ENCODE measurements at places on chromosomes 5 and 9.

DNA sequence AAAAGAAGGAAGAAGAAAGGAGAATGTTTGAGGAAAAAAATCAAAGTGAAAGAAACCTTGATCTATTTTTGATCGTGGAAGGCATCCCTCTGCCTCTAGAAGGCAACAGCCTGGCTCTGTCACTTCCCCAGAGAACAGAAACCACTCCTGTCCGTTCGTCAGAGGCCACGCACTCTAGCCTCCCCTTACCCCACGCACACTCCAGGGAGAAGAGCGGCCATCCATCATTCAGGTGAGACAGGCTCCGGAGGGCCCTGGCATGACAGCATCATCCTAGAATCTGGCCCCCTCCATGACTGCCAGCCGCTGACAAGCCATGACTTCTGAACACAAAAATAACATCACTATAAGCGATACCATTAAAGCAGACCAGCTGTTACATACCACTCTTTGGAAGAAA lies 135.8 kb downstream of the ROR2 start:
- no peak for DNase-seq

GRCh38 chr9:111926421-111926875 lies 29.8 kb downstream of the UGCG start:
- DNase-seq, result peak; percentile 12

GRCh38 chr9:109452761-109453160 lies 45.3 kb downstream of the PTPN3 start:
- DNase-seq, result no peak

DNA sequence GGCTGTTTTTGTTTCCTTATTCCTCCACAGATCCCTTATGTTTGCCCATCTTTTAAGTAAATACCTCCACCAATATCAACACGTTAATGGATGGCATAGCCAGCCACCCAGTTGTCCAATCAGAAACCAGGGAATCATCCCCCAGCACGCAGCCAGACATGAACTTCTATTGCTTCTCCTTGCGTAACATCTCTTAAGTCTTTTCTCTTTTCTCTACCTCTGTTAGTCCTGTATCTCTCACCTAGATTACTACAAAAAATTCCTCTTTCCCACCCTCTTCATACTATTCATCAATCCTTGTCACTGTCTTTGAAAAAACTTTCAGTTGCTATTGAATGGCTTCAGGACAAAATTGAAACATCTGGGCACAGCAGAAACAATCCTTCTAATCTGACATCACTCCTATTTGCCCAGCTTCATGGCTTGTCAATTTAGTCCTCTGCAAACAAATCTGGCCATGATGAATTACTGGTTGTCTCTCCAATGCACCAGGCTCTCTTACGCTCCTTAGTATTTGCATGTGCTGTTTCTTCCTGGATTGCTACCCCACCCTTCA lies 349.3 kb downstream of the RAB3C start:
- no peak for DNase-seq

DNA sequence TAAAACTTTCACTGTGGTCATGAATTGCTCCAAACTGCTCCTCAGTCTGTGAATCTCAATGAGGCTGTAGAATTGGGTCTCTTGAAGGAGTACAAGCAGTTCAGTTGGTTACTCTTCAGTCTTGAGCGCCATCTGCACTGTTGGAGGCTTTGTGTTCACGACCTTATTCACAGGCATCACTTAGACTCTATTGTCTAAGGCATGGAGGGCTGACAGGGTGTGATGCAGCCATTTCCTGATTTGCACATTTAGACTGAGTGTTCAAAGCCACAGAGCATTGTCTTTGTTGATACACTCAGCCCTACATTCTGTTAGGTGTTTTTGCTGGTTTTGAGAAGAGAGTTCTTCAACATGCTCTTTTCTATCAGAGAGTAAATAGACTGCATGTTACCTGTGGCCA lies 355.9 kb upstream of the RIOK2 start:
- DNase-seq, result no peak

GRCh38 chr5:37063739-37064138 lies 185.4 kb downstream of the CPLANE1 start:
- DNase-seq, result no peak

GRCh38 chr9:68947015-68947414 lies 66.9 kb downstream of the PRKACG start:
- DNase-seq, result no peak

- no peak for DNase-seq
Observed at GRCh38 chr9:72362680-72363139, 2.3 kb downstream of the ZFAND5 start.

- no peak for DNase-seq
Observed at GRCh38 chr9:96398582-96399324, 15.2 kb upstream of the SLC35D2 start.

DNA sequence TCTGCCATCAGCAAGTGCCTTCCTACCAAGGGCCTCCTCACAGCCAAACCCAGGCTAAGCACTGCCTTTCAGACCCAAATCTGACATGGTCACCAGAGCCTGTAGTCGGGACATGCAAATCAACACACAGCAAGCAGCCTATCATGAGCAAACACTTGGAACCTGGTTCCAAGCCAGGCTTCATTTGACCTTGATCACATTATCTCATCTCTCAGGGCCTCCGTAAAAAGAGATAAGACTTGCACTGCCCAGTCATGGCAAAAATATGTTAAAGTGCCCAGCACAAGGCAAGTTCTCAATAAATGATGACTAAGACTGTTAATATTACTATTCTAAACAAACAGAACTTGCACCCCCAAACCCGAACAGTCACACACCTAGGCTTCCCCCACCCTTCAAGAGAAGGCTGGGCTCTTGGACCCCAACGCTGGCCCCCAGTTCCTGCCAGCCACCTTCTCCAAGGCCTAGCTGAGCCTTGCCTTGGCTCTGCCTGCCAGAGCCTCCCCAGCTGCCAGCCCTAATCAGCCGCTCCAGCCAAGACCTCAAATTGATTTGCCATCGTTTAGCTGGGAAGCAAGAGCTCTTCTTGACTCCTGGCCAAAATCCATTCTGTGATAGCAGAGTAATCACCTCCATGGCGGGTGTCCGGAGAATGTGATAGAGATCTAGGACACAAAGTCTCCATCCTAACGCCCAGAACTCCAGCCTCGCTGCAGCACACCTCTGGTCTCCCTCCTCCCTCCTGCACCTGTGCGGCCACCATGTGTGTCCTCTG lies 18.7 kb downstream of the CPLX2 start:
- DNase-seq, result no peak

DNA sequence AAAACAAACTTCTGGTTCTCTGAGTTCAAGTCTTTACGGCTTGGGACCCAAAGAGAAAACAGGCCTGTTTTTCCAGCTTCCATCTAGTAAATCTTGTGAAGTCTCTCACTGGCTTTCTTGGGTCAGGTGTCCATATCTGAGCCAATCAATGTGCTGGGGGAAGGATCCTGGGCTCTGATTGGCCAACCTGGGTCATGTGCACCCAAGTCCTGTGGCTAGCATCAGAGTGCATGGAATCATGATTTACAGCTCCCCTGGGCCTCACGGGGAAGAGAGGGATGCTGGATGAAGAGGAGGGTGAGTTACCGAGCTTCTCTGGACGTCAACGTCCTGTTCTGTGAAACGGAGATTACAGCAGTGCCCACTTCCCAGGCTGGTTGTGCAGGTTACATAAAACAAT lies 19.4 kb downstream of the CXCL14 start:
- DNase-seq, result no peak

GRCh38 chr5:19001539-19001938 lies 986.5 kb downstream of the CDH18 start:
- no peak for DNase-seq

GRCh38 chr5:1479581-1480188 lies 34.4 kb upstream of the SLC6A3 start:
- DNase-seq, result peak; percentile 27

GRCh38 chr9:8224381-8224801 lies 424.8 kb upstream of the DMAC1 start:
- no peak for DNase-seq

GRCh38 chr5:175478384-175479124 lies at the start of gene SFXN1:
SFXN1 (plus strand) TSS chr5:175478560; CDS start chr5:175492104, 13,544 bp downstream.
- DNase-seq, result peak; percentile 52

GRCh38 chr5:146342882-146343865 lies 4.5 kb downstream of the POU4F3 start:
- DNase-seq, result no peak

- no peak for DNase-seq
Observed at GRCh38 chr9:23669776-23670175, 156.3 kb downstream of the ELAVL2 start.

DNA sequence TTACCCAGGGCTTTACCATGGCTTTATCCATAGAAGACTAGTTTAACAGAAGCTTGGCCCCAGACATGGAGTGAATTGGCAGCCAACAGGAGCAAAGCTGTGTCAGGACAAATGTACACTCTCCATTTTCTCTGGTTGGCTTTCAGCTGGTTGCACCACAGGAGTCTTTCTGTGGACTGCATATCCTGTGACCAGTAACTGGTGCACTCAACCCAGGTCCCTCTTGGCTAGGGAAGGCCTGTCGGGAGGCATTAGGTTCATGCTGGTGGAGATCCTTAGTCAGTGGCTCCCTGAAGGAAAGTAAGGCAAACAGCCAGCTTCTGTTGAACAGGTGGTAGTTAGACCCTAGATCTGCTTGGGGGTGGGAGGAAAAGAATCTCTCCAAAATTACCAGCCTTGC lies 146.9 kb upstream of the TLX3 start:
- no peak for DNase-seq

- no peak for DNase-seq
Observed at GRCh38 chr5:122377026-122377425, 65.0 kb downstream of the SNCAIP start.

- DNase-seq, result no peak
Observed at GRCh38 chr9:7336356-7337065, 463.1 kb downstream of the DMAC1 start.

DNA sequence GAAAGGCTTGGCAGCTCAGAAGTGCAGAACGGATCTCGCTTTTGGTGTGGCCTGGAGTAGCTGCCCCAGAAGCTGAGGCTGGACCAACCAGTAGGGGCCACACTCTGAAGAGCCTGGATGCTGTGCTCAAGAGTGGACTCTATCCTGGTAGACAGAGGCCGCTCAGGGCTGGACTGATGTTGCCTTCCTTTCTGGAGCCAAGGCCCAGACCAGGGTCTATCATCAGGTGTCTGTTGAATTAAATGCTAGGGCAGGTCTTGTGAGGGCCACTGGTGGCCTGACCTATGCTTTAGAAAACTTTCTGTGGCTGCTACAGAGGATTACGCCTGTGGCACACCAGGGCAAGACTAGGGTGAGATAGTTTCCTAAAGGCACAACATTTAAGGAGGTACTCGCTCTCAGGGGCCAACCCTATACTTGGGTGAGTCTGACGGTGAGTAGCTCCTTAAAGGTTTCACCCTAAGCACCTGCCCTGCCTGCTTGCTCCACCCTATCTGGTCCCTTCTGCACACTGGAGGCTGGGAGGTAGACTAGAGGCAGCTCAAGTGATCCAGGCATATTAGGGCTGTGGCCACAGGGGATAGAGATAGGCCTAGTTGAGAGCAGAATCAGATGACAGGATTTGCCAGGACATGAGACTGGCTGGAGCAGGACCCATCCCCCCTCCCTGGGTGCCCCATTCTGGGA lies 9.8 kb upstream of the IRF1 start:
- no peak for DNase-seq

DNA sequence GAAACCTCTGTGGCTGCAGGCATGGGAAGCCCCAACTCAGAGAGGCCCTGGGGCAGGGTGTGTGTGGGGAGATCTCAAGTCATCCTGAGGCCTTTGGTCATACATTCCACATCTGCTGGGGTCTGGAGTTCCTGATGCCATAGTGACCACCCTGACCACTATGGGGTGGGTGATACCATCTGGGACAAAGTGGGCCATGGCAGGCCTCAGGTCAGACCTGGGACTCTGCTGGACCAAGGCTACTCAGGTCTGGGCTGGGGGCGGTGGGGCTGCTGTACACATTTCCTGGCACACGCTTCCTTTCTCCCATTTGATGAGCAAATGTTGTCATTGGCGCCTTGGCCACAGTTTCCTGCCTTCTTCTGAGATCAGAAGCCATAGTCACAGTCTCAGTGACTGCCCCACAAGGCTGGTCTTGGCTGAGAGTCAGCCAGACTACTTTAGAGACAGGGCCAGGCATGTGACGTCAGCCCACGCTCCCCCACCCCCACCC lies 15.1 kb upstream of the ACSL6 start:
- no peak for DNase-seq

DNA sequence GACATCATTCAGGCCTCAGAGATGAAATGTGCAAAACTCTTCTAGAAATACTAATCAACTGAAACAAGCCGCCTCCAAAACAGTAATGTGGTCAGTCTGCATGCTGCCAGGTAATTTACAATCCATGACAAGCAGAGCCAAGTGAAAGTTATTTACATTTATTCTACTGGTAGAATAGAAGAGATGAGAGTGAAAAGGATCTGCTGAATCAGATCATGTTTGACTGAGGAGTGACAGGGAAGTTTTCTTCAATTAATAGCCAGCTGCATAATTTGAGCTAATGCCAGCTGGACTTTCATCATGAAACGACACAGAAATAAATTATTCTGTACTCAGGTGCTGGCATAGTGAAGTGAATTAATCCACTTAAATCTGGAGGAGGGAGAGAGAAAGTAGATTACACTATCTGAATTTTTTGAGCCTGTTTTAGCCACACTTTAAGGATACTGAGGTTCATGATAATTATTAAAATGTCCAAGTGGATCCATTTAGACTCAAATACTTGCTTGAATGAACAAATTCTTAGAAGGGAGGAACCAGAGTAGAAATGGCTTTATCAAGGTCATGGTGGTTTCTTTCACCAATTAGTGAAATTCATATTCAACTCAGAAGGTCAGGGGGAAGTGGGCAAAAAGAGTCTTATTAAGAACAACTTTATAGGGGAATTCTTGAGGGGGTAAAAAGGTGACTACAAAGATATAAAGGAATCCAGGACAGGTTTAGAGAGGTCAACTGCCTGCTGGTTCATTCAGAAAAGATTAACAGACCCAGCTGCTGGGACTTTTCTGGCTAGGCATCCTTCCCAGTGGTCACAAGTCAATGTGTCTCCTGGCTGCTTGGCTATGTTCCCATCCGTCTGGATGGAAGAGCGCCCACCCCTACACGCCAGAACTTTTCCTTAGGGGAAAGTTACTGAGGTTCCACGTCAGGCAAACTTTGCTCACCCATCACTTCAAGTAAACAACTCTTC lies 350.4 kb downstream of the PDE4D start:
- DNase-seq, result no peak

GRCh38 chr5:177428574-177429217 lies 2.2 kb downstream of the GRK6 start:
- DNase-seq, result no peak

- DNase-seq, result no peak
Observed at GRCh38 chr5:126370796-126371718, 52.2 kb upstream of the GRAMD2B start.

DNA sequence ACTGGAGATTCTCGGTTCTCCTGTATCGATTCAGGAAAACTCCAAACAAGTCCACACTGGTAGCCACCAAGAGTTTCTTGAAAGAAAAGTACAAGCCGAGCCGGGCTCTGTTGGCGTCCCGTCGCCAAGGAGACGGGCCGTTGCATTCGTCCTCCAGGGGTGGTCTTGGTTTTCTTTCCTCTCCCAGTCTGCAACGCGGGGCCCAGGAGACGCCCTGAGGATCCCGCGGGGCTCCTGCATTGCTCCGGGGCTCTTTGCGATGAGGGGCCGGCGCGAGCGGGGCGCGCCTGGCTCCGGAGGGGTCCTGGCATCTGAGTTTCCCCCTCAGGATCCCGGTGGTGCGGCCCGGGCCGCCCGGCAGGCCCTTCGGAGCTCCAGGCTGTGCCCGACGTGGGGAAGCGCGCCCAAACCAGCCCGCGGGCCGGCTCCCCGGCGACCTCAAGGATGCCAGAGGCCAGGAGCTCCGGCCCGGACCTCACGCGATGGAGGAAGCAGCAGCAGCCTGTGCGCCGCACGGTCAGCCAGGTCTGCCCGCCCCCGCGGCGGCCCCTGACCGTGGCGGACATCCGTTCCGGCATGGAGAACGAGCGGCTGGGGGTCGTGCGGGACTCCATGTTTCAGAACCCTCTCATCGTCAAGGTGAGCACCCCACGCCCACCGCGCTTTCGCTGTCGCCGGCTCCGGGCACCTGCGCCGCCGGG lies at the start of gene CFAP77:
CFAP77 (plus strand) TSS at position 384 of the 701 bp plus-strand sequence; CDS start at position 445, 61 bp downstream.
- DNase-seq, result peak; percentile 22

Data from T-helper 1 cell (primary cell).